ENCODE measurements at places on chromosomes 6 and 20.

GRCh38 chr6:143740213-143740612 is 62.4 kb downstream of the PHACTR2 start:
- DNase-seq: no peak

DNA sequence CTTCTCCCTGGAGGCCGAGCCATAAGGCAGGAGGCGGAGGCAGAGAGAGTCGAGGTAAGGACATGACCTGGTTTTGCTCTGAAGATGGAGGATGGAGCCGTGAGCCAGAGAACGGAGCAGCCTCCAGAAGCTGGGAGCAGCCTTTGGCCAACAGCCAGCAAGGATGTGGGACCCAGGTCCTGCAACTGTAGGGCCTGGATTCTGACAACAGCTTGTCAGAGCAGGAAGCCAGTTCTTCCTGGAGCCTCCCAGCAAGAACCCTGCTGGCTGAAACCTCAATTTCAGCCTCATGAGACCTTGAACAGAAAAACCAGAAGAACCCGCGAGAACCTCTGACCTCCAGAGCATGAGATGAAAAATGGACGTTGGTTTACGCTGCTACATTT is 13.4 kb upstream of the MRGBP start:
- DNase-seq: no peak

DNA sequence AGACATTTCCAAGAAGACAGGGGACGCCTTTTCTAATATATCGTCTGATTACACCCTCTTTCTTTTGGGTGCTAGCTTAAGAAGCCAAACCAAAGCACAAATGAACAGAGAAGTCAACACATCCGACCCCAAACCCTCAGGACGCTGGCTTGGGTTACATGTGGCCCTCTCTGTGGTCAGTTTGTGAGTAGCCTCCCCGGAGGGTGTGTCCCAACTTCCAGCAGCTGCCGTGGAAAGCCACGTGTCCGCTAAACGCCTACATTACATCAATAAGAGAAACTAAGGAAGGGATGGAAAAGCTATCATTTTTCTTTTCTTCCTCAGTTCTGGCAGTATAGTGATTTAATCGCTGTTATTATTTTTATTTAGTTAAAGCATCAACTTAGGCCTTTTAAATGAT is 487 bp upstream of the BMP6 start:
- DNase-seq: no peak

DNA sequence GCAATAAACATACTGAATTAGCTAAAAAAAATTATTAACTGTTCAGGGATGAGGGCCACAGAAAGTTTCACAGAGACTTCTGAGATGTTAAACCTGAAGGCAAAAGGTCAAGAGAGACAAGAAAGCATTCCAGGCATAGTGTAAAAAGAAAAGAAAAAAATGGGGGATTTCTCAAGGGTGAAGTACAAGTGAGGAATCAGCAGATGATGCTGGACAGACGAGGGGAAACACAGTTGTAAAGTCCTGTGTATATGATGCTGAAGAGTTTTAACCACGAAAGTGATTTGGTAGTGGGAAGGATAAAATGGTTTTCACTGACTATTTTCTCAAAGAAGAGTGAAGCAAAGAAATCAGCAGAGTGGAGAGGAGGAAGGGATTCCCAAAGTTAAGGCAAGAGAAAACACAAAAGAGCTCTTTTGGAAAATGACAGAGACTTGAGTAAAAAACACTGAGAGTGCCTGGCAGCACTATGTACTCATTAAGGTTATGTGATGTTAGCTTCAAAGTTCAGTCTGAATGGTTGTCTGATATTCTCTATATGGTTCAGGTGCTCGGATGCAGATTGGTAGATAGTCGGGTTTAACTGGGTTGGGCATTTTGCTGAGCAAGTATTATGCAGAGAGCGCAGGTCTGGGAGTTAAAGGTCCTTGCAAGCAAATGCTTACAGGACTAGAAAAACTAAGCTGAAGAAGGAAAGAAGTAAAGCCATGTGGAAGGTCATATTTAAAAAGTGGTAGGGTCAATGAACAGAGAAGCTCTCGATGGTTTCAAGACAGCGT is 16.4 kb downstream of the RAB23 start:
- DNase-seq: no peak

GRCh38 chr6:27838945-27839625 is 73.1 kb downstream of the OR2B2 start:
- peak; percentile 45 for DNase-seq

DNA sequence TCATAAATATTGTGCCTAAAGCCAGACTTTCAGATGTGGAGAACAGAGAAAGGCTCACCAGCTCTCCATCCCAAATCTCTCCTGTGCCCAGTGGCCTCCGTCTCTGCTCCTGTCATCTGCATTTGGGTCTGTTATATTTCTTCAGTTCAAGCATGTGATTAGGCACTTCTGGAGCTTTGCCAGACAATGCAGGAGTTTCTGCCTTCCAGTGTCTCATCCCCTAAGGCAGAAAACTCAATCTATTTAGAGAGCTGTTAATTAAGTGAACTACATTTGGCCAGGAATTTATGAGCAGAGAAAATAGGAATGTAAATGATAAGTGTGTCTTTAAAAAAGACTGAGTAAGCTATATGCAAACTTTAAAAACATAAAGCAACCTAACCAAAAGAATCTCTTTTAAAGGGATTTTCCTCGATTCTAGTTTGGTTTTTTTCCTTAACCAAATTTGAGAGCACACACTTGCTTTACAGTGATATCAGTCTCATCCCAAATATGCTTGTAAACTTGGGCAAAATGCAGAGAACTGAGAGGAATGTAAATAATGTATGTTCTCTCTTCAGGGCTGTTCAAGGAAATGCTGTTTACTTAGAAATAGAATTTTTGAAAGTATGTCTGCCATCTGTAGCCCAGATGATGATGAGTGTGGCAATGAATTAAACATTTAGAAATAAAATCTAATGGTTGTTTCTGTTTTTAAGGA is 113.9 kb downstream of the ELOVL4 start:
- DNase-seq: peak; percentile 5

DNA sequence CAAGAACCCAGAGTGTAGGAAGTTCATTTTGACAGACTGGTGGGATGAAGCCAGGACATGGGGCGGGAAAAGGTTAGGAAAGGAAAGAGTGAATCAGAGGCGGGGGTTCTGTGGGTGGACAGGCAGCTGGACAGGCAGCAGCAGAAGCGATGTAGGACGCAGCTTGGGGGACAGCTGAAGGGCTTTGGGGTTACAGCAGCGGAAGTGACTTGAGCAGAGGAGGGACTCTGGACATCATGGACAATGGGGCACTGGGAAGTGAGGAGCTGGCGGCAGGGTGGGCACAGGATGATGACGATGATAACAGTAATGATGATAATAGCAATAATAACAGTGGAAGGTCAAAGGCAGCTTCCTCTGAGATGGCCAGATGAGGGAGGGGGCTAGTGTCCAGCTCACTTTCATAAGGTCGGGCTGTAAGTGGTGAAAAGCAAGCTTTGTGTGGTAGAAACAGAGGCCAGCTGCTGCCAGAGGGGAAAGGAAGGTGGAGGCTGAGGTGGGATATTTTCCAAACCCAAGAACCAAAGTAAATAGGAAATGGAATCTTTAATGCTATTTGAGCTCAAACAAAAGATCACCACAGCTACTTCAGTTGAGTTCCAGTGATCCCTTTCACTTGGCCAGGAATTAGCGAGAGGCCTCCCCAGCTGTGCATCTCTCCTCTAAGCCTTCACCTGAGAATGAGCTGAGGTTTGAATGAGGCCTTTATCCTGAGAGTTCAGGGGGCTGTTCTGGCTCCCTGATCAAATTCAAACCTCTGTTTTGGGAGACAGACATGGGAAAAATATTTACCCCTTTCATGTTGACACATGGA is 433.5 kb downstream of the DHX35 start:
- no peak for DNase-seq

- DNase-seq: no peak
Observed at GRCh38 chr20:21397341-21398108, at the start of gene NKX2-4. NKX2-4 (minus strand) TSS chr20:21397526; CDS start chr20:21397399, 127 bp downstream.

- DNase-seq: no peak
Observed at GRCh38 chr6:170108456-170108855, 182.4 kb downstream of the DLL1 start.

DNA sequence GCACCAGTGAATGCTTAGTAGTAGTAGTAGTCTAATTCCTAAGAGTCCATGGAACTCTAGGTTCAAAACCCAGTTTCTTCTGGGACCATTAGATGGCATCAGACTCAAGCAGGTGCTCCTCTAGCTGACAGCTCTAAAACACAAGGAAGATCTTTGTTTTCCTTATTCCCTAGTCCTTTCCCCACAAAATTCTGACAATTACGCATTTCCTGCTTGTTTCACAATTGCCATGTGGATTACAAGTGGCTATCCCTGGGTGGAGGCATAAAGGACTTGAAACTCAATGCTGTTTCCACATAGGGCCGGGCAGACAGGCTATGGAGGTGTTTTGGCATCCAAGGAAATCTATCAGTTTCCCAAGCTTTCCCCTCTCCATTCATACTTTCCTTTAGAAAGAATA is 9.2 kb upstream of the HLA-DOB start:
- DNase-seq: no peak

GRCh38 chr6:40845553-40845952 is 193.5 kb downstream of the UNC5CL start:
- no peak for DNase-seq

GRCh38 chr20:51309128-51309527 is 233.4 kb downstream of the NFATC2 start:
- DNase-seq: no peak

DNA sequence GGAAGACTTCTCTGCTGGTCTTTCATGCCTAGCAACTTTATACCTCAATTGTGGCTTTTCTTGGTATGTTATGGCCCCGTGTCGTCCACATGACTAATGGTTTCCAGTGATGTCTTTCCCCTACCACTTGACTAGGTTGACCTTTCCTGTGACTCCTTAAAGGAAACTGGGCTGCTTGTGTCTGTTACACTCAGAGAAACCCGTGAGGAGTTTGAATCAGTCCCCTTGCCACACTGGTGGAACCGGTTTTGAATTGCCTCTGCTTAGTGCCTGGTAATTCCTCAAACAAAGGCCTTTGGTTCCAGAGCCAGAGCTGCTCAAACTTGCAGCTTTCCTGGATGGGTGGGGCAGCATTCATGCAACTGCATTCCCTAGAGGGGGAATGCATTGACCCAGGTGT is 21.9 kb downstream of the ECT2L start:
- peak; percentile 97 for DNase-seq

DNA sequence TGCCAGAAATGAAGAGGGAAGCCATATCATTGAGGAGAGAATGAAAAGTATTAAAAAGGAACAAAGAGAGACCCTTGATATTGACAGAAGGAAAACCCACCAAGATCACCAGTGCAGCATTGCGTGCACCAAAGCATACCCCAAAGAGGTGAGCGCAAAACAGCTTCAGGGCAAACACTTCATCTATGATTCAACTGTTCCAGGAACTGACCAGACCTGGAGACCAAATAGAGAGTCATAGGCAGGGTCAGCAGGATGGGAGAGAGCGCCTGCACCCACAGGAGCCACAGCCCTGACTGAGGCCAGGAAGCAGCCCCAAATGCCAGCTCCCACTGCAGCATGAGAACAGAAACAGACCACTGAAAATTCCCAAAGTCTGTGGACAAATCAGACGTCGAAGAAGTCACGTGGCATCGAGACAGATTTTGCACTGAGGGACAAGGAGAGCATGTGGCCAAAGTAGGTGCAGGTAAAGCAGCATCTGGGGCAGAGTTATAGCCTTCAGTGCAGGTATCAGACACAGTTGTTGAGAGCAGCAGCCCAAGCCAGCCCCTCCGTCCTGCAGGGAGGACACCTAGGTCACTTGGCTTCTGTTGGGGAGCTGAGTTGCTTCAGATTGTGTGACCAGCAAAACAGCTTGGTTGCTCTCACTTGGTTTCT is 29.3 kb downstream of the CHRNA4 start:
- no peak for DNase-seq

- DNase-seq: no peak
Observed at GRCh38 chr20:48765359-48765758, 62.4 kb downstream of the PREX1 start.

GRCh38 chr6:150302520-150303176 is 66.2 kb upstream of the IYD start:
- DNase-seq: no peak

GRCh38 chr20:16419138-16419715 is 154.0 kb downstream of the KIF16B start:
- no peak for DNase-seq

- no peak for DNase-seq
Observed at GRCh38 chr6:149057464-149057840, 260.1 kb upstream of the TAB2 start.

DNA sequence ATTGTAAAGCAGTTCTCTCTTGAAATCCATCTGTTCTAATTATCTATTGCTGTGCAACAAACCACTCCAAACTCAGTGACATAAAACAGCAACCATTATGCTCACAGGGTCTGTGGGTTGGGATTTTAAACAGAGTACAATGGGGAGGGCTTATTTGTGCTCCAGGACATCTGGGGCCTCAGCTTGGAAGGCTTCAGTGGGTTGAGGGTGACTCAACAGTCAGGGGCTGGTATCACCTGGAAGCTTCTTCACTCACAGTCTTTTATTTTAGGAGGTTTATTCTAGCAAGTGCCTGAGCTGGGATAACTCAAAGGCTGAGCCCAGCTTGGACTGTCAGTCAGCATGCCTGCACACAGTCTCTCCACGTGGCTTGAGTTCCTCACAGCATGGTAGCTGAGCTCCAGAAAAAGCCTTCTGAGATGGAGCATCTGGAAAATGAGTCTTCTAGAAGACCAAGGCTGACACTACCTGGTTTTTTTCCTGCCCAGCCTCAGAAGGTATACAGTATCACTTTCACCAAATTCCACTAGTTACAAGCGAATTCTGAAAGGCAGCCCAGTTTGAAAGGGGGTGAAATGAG is 234.6 kb upstream of the ID4 start:
- peak; percentile 36 for DNase-seq

DNA sequence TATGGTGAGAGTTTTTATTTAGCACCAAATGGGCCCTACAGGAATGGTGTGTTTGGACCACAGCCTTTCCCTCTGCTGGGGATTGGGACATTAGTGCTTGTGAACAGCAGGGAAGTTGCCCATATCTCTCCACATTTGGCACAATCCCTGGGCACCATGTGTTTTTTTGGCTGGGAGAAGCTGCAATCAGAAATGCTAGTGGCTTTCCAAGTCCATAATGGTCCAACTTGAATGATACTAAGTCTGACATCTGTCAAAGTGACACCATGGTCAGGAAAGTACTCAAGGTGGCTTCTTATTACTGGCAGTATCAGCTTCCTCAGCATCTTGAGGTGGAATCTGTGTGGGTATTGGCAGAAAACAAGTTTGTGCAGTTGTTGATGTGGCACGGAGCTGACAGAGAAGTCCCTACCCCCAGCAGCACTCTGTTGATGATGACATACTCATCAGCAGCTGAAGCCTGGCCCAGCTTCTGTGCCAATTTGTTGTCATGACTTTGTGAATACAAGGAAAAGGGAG is 53.0 kb downstream of the SASH1 start:
- DNase-seq: no peak

- DNase-seq: no peak
Observed at GRCh38 chr6:113560908-113561307, 296.2 kb upstream of the MARCKS start.

DNA sequence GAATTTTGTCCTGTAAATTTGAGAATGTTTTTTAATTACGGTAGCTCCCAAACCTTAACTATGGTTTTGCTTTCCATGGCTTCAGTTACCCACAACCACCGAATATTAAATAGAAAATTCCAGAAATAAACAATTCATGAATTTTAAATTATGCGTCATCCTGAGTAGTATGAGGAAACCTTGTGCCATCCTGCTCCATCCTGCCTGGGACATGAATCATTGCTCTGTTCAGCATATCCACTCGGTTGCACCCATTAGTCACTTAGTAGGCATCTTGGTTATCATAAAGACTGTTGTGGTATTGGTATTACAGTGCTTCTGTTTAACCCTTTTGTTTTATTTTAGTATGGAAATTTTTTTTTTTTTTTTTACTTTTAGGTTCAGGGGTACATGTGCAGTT is 39.7 kb downstream of the KCNS1 start:
- no peak for DNase-seq

Data from NCI-H345 (cell line).